Stimulated activated CD4-positive, alpha-beta T cell treated with anti-CD3 and anti-CD28 coated beads, Interleukin-2, amount 100 ng/mL, for 48 hours (primary cell): ENCODE measurements at places on chromosomes 12 and 14.

DNA sequence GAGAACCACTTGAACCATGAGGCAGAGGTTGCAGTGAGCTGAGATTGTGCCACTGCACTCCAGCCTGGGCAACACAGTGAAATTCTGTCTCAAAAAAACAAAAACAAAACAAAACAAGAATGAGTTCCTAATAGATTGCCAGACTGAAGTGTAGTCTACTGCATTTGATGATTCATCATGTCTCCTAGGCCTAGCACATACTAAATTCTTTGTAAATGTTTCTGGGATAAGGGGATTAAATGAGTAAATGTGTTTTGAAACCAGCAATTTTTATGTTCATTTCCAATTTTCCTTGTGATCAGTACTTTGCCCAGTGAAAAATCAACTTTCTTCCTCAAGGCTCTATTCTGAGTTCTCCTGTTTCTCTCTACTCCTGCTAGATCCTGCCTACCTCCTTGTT is 2.9 kb upstream of the DYRK2 start:
- DNase-seq, result no peak

GRCh38 chr12:65728455-65728847 is 95.8 kb upstream of the HMGA2 start:
- no peak for DNase-seq

DNA sequence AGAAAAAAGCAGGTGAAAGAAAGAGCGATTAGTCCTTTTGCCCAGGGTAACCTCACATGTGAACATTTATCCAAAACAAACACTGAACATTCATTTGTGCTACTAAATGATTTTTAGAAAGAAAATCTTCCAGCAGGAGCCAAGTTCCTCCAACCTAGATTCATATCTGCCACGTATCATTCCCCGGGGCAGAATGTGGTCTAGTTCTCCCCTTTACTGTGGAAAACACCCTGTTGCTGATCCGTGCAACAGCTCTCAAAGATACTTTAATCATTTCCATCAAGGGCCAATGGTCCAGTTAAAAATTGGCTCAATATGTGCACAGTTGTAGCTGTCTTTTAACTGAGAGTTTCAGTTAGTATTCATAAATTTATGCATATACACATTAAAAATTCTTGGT is 479.1 kb downstream of the ATP23 start:
- DNase-seq, result no peak

- DNase-seq, result no peak
Measured at GRCh38 chr12:94445662-94446061, 14.0 kb downstream of the CEP83 start.

DNA sequence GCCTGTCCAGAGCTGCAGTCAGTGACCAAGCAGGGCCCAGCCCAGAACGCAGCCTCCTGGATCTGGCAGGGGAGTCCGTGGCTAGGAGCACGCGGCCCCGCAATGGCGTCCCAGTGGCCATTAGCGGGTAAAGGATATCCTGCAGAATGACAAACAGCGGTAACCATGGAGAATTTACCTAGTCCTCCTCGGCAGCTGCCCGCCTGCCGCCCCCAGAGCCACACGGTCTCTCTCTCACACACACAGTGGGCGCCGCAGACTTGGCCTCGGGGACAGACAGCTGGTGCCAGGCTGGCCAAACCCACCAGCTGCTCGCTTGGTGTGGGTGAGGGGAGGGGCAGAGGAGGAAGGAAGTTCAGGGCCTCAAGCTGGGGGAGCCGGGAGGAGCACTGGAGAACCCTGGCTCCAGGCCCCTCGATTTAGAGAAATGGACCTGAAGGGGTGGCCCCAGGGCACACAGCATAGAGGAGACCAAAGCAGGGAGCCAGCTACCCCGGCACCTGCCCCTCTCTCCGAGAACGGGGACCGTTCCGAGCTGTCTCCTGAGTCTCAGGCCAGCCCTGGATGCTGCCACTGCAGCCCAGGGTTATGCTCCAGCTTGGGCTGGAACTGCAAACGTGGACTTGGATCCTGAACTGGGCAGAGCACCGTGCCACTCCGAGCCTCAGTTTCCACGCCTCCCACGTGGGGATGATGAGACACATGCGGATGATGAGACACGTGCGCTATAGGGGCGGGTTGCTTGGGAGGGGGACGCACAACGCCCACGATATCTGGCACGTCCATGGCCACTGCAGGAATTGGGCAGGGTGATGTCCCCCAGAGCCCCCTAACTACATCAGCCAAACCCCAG is 3.4 kb downstream of the CDK2AP1 start:
- no peak for DNase-seq

DNA sequence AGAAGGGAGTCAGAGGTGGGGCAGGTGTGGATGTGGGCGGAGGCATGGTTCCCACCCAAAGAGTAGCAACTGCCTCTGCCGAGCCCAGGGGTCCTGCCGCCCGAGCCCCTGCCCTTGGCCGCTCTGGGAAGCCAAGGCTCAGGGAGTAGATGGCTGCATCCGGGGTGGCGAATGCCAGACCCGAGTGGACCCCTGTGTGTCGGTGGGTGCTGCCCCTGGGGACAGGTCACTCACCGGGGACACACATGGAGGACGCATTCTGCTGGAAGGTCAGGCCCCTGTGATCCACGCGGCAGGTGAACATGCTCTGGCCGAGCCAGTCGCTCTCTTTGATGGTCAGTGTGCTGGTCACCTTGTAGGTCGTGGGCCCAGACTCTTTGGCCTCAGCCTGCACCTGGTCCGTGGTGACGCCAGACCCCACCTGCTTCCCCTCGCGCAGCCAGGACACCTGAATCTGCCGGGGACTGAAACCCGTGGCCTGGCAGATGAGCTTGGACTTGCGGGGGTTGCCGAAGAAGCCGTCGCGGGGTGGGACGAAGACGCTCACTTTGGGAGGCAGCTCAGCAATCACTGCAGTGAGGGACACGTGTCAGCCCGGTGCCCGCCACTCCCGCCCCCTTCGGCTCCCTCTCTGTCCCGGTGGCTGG is 329.0 kb downstream of the TMEM121 start:
- no peak for DNase-seq

- no peak for DNase-seq
Measured at GRCh38 chr12:57101892-57102695, 9.1 kb downstream of the STAT6 start.

GRCh38 chr14:66815687-66816086 is 307.7 kb downstream of the GPHN start:
- no peak for DNase-seq

GRCh38 chr12:111616177-111616623 is 17.1 kb upstream of the ATXN2 start:
- DNase-seq, result no peak

DNA sequence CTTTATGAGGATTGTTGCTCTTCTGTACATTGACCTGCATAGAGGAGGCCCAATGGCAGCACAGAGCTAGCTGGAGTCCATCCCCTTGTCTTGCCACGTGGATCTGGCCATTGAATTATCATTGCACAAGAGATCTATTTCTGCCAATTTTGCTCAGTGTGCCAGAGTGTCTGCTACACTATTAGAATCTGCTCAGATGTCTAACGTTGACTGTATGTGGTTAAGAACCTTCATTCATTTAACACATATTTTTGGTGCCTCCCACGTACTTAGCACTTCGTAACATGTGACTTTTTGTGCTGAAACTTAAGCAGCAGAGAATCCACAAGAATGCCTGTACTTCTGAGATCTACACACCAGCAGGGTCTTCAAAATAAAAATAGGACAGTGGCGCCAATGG is 166.0 kb upstream of the VASH1 start:
- no peak for DNase-seq

- no peak for DNase-seq
Measured at GRCh38 chr12:27593266-27593665, 69.3 kb downstream of the PPFIBP1 start.

DNA sequence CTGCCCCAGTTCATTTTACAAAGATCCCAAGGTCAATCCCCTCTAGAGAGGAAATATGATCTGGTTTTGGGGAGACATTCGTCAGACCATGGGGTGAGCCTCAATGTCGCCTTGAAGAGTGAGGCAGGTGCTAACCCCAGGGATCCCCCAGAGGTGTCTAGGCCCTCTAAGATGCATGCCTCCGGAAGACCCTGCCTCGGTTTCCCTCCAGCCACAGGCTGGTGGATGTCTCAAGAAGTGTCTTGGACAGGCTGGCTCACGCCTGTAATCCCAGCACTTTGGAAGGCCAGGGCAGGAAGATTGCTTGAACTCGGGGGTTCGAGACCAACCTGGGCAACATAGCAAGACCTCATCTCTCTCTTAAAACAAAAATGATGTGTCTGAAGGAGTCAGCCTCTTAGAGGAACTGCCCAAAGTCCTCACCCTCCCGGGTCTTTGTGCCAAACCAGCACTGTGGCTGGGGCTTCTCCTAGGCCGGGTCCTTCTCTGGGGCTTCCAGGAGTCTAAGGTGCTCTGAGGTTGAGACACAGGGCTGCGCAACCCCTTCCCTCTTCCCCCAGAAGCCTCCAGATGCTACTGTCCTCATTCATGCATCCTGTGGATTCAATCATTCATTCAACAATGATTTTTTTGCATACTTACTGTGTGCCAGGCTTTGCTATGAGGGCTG is 24.7 kb upstream of the BEGAIN start:
- DNase-seq, result no peak

DNA sequence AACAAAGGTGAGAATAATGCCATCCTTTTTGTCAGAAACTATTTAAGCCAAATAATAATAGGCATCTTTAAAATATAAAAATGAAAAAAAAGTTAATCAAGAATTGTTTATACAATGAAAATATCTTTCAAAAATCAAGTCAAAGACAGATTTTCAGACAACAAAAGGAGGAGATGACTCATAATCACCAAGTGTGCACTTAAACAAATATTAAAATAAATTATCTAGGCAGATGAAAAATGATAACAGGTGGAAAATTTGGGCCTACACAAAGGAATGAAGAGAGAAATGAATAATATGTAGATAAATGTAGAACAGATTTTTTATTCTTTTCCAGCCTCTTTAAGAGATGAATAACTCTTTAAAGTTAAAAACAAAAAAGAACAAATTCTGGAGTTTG is 250.0 kb upstream of the PLEKHG7 start:
- no peak for DNase-seq

- no peak for DNase-seq
Measured at GRCh38 chr12:124809878-124810277, 53.8 kb downstream of the SCARB1 start.

GRCh38 chr14:81485781-81486180 is 47.9 kb downstream of the SEL1L start:
- no peak for DNase-seq

- no peak for DNase-seq
Measured at GRCh38 chr12:108119126-108119973, 9.7 kb upstream of the WSCD2 start.

GRCh38 chr14:102654298-102654697 is 61.8 kb downstream of the RCOR1 start:
- peak; percentile 20 for DNase-seq
